GM18507 (cell line): ENCODE measurements at places on chromosomes 7 and 10.

- no peak for DNase-seq
Observed at GRCh38 chr7:111138586-111138985, 47.7 kb downstream of the LRRN3 start.

GRCh38 chr7:45979275-45980180 is 58.5 kb upstream of the IGFBP3 start:
- DNase-seq = no peak

DNA sequence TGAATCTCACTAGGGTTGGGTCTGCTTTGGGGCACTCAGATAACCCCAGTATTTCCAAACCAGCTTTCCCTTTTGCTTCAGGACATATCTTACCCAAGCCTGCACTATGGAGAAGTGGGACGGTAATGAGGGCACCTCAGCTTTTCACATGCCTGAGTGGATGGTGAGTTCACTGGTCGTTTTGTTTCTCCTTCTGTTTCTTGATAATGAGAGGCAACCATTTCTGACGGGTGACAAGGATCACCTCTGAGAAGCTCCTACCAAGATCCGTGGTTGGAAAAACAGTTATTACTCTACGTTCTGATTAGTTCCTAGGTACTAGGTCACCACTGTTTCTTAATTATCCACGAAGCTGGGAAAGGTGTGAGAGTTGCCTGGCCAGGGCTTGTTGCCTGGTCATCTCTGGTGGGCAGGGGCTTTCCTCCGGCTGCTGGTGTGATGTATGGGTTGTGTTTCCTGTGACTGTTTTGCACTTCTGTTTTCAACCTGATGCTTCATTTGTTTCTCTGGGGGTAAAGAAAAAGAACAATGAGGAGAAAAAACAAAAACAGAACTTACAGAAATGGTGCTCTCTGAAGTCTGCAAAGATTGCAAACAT is 65.7 kb upstream of the STRIP2 start:
- DNase-seq = no peak

- no peak for DNase-seq
Observed at GRCh38 chr10:9305018-9305655, 1250.6 kb downstream of the GATA3 start.

GRCh38 chr7:135441791-135442190 is 68.1 kb downstream of the CNOT4 start:
- no peak for DNase-seq

- no peak for DNase-seq
Observed at GRCh38 chr10:117462816-117463544, 79.6 kb upstream of the EMX2 start.

DNA sequence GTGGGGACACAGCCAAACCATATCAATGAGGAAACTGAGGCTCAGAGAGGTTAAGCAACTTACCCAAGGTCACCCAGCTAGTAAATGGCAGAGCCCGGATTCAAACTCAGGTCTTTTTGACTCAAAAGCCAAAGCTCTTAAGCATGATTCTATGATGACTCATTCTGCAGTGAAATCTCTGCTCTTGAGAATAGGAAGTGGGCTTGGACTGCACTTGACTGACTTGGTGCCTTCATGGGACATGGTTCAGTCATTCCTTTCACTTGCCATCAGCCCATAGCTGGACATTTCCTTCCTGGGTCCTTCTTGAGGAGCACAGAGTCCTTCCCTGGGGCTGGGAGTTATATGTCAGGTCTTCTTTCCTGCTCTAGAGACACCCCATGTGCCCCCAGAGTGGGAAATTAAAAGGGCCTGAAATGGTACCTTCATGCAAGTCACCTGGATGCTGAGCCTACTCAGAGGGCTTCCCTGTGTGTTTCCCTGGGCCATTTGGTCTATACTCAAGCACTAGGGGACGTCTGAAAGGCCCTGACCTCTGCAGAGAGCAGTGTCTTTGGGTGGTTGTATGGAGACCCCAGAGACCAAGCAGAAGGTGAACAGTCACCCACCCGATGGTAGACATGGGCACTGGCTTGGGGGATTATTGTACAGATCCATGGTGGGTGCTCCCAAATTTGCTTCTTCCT is 62.4 kb upstream of the SDK1 start:
- DNase-seq = no peak

GRCh38 chr7:55179931-55180682 is 161.3 kb downstream of the EGFR start:
- DNase-seq = no peak

GRCh38 chr7:101166909-101167644 is 1.7 kb upstream of the VGF start:
- no peak for DNase-seq

GRCh38 chr7:140458916-140459315 is 20.4 kb downstream of the MKRN1 start:
- DNase-seq = no peak

DNA sequence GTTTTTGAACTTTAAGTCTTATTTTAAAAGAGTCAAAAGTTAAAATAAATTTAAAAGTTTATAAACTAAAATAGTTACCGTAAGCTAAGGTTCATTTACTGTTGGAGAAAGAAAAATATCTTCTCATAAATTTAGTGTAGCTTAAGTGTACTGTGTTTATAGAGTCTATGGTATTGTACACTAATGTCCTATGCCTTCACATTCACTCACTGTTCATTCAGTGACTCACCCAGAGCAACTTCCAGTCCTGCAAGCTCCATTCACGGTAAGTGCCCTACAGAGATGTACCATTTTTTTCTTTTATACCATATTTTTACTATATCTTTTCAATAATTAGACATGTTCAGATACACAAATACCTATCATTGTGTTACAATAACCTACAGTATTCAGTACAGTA is 97.6 kb downstream of the PTN start:
- DNase-seq = no peak

DNA sequence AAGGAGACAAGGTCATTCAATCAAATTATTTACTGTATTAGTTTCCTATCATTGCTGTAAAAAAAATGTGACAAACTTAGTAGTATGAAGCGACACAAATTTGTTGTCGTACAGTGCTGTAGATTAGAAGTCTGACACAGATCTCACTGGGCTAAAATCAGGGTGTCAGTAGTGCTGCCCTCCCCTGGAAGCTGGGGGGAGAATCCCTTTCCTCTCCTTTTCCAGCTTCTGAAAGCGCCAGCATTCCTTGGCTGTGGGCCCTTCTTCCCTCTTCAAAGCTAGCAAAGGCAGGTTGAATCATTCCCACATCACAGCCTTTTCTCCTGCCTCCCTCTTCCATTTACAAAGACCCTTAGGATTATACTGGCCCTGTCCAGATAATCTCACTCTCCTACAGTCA is 28.0 kb downstream of the VPS41 start:
- no peak for DNase-seq

- DNase-seq = no peak
Observed at GRCh38 chr10:122845783-122846332, at the start of gene CUZD1. CUZD1 (minus strand) TSS chr10:122845857; CDS start chr10:122845843, 14 bp downstream.

DNA sequence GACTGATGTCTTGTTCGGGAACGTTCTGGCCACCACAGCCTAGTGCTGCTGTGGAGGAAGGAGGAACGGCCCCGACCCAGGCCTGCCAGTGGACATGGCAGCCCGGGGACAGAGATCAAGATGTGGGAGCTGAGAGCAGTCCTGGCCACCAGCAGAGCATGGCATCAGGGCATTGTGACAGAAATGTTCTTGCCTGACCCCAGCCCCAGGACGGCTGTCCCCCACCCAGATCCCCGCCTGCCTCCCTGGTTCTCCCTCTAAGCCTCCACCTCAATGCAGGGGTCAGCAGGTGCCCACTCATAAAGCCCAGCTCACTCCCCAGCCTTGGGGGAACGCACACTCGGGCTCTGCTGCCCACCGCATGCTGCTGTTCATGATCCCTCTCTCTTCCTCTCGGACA is 42.9 kb upstream of the HSPA12A start:
- DNase-seq = no peak

- no peak for DNase-seq
Observed at GRCh38 chr10:26858707-26859034, 2.1 kb downstream of the ABI1 start.

DNA sequence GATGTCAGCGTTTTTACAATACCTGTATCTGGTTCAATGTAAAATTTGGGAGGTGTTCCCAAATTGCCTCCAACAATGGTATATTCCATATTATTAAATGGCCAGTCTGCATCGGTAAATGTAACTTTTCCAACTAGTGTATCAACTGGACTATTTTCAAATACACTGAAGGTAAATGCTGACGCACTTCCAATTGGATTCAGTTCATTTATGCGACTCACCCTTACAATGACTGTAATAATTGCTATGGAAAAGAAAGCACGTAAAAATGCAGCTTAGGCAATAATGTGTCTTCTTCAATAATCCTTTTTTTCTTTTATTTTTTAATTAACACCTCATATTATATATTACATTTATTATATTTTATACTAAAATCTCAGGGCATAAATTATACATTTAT is 209.1 kb downstream of the HGF start:
- no peak for DNase-seq

DNA sequence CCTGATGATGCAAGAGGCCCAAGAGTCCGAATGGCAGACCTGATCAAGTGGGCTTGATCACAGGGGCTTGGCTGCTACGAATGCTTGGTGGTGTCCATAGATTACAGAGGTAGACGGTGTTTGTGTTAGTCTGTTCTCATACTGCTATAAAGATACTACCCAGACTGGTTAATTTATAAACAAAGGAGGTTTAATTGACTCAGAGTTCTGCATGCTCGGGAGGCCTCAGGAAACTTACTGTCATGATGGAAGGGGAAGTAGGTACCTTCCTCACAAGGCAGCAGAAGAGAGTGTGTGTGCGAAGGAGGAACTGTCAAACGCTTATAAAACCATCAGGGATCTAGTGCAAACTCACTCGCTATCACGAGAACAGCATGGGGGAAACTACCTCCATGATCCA is 268.9 kb upstream of the KLF6 start:
- DNase-seq = no peak

DNA sequence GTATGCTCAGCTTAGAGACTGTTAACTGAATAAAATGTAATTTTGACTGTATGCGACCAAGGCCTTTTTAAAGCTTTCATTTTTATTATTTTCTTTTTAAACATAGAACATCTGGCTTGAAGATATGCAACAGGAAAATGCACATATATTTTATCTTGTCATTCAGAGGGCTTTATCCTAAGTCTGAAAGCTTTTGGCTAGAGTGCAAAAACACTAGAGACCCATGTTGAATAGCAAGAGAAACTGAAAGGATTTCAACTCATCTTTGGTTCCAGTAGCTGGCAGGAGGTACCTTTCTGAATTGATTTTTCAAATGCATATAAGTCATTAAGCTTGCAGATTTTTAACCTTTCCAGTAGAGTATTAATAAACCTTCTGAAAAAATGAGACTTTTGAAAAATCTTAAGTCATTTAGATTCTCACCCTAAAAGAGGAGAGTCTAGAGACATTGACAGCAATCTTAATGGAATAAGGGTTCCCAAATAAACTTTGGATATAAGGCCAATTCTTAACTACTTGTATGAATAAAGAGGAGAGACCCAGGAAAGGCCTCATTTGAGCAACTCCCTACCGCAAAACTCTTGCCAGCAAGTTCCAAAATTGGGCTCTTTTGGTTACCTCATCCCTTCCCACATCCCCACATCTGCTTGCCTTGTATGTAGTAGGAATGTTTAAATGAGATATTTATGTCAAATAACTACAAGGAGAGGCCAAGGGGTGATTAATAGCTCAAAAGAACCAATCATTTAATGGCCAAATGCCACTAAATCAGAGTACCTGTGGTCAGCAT is 454.4 kb downstream of the HTR7 start:
- no peak for DNase-seq

GRCh38 chr7:73437621-73438416 is 4.2 kb downstream of the FZD9 start:
- DNase-seq = no peak

- no peak for DNase-seq
Observed at GRCh38 chr10:80451132-80451531, 3.0 kb upstream of the TSPAN14 start.

- no peak for DNase-seq
Observed at GRCh38 chr7:42972699-42973500, 40.7 kb downstream of the MRPL32 start.

GRCh38 chr7:132456418-132456817 is 119.9 kb downstream of the PLXNA4 start:
- no peak for DNase-seq

DNA sequence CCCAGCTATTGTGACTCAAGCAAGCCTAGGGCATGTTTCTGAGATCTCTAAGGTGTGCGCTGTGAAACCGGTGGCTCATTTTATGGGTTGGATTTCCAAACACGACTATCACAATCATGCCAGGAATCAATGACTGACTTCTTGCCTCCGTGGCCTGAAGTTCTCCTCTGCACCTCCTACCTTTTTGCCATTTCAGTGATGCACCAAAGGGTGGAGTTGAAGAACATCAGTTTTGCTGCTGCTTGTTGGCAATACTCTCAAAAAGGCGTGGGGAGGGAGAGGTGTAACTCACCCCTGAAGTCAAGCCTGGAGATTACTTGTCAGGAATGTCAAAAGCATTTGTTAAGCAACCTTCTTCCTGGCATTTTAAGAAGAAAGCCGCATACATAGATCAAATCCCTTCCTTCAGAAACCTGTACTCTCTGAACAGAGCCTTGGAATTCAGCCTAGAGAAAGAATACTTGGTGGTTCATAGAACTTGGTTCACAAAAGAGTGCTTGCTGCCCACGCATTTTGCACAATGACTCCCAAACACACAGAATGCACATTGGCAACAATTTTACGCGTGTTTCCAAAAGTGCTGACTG is 41.0 kb downstream of the KIAA1217 start:
- no peak for DNase-seq

GRCh38 chr7:95396136-95397032 is at the start of gene PON3:
PON3 (minus strand) TSS chr7:95396375; CDS start chr7:95396350, 25 bp downstream.
- no peak for DNase-seq

DNA sequence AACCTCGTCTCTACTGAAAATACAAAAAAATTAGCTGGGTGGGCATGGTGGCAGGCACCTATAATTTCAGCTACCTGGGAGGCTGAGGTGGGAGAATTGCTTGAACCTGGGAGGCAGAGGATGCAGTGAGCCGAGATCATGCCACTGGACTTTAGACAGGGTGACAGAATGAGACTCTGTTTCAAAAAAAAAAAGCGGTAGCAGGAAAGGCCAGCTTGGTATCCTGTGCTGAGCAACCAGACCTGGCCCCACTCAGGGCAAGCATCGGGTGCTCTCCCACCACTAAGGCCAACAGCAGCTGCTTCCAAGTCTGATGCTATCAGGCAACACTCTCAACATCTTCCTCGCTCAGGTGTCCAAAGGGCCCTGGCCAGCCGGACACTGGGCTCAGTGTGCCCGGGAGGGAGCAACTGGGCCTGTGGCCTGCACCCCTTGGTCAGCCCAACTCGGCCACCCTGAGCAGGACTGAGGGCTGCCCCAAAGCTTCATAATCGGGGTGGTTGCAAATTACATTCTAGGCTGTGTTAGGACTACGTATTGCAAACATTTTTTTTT is 44.3 kb upstream of the MSMB start:
- no peak for DNase-seq

- no peak for DNase-seq
Observed at GRCh38 chr10:117476281-117476680, 66.3 kb upstream of the EMX2 start.

DNA sequence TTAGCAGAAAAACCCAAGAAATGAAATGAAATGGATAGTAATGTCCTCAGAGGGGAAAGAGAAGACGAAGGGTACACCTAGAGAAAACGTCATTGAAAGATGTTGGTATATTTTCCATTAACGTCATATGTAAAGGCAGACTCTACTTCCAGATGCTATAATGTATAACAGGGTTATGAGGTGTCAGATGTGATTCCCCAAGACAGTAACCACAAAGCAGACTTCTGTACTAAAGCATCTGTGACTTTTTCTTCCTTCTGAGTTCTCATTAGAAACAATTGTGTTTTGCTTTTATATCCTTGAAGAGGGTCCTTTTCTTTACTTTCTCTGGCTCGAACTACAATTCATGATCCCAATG is 37.4 kb downstream of the LRRC72 start:
- no peak for DNase-seq
